ENCODE measurements at places on chromosomes 3 and 15.
A peak's percentile ranks its signal among the peaks of the same experiment; 100 is the strongest.

DNA sequence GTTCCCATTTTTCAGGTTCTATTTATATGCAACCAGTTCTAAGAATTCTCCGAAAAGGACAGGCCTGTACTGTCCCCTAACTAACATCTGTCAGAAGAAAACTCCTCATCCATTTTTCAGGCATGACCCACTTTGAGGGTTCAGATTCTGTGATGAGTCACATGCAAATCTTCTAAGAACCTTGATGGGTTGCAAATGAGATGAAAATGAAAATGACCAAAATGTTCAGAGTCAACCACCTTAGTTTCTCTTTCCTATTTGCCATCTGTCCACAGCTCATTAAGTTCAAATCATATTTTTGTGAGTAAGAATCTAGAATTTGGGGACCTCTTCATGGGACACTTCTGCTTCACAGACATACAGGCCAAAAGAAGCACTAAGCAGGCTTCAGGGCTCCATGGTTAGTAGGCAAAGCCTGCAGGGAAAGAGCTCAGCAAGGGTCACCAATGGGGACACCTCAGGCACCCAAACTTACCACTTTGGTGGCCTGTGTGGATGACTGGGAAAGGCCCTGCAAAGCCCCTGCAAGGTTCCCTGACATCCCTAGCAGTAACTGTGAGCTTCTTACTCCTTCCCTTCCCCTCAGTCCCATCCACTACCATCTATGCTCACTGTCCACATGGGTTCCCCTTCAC lies 122.0 kb downstream of the WDR76 start:
- no peak for DNase-seq

- no peak for DNase-seq
Observed at GRCh38 chr3:10279384-10280176, 13.2 kb downstream of the GHRL start.

DNA sequence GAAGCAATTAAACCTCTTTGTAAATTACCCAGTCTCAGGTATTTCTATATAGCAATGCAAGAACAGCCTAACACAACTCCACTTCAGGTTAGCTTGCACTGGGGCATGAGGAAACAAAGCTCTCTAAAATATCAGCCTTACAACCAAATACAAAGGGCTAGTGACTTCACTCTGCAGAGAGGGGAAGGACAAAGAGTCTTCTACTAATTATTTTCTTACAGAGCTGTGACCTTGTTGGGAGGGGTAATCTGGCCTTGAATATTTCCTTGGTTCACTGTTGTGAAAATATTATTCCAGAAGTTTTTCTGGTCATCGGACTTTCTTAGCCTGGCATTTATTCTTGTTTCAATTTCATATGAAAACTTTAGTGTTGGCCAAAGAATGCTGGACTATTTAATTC lies 334.4 kb upstream of the CTNNB1 start:
- no peak for DNase-seq

DNA sequence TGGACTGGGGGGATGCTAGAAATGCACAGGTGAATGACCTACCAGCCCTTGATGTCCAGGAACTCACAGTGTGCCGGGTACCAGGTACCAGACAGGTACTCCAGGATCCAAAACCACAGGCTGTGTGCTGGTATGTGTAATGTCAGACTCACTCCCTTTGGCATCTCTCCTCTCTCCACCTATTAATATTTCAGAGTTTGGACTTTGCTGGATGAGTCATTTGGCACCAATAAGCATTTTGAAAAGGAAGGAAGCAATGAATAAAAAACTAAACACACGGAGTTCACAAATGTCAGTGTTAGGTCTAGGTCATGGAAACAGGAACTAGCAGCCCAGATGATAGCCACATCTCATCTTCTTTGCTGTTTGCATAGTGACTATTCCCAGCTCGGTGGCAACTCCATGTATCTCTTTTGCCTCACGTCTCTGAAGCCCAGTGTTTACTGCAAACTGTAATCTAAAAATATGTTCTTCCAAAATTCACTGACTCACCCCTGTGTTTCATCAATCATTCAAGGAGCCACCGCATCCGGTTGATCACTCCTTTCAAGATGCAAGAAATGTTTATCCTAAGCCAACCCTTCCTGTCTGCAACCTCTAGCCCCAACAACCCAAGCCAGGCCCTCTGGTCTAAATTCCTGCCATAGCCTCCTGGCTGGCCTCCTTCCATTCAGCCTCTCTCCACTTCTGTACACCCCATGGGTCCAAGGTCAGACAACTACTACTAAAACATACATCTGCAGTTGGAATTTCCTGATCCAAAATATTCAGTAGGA lies 8.4 kb downstream of the ITGB5 start:
- DNase-seq, result peak; percentile 94

DNA sequence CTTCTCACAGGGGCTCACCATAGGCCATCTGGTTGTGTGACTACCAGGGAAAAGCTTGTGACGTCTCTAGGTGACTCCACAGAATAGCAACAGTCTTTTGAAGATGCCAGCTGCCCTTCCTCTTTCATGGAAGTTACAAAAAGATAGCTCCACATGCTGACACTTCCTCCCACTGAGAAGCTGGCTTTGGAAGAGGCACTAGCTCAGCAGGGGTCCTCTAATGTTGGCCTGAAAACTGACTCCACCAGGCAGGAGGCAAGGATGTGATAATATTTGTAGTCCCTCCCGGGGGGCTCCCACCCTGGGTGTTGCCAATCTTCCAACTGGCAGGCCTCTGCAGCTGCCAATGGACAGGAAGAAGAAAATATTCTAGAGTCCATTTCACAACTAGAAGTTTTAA lies 343.5 kb downstream of the NEK10 start:
- no peak for DNase-seq

- DNase-seq, result peak; percentile 81
Observed at GRCh38 chr3:3200632-3201212, 21.2 kb upstream of the CRBN start.

DNA sequence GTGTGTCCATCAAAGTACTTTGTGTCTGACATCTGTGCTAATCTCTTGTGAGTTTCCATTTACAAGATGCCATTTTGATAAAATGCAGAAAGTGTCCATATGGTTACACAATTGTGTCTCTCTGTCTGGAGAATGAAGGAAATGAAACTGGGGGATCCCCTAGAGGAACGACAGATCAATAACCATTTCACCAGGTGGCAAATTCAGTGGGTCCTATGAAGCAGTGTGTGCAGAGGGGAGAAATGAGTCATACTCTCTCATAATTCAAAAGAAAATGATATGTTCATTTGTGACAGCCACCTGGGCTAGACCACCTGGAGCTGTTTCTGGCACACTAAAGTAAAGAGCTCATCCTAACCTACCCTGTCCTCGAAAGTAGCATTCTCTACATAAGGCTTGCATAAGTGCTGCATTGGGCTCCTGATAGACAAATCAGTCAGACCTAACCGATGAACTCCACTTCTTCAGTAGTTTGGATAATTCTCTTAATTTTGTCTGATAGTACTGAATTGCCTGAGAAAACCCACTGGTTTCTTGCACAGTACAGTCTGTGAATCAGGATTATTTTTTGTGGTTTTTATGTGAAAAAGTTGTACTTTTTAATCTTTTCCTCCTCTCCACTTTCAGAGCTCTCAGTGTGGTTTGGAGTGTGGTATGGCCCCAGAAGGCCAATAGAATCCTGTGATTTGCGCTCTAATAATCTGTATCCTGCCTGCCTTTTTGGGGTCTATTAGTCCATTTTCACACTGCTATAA lies 10.3 kb upstream of the CD47 start:
- no peak for DNase-seq

GRCh38 chr3:133915685-133916658 lies 20.3 kb upstream of the RAB6B start:
- peak; percentile 20 for DNase-seq

- peak; percentile 59 for DNase-seq
Observed at GRCh38 chr3:194739498-194740284, 54.0 kb downstream of the FAM43A start.

DNA sequence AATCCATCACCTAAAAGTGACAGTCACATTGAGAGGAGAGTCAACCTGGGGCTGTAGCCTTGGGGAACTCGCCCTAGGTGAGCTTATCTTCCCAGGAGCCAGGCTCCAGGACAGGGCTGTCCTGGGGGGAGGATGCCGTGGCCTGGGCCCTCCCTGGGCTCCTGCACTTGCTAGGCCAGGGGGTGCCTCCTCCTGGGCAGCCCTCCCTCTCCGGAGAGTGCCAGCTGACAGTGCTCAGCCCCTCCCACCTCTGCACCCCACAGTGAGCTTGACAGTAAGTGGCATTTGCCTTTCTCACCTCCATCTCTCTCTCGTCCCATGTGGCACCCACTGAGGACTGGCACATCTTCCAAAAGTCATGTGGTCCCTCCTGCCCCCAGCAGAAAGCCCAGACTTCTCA lies 19.1 kb downstream of the UROC1 start:
- no peak for DNase-seq

DNA sequence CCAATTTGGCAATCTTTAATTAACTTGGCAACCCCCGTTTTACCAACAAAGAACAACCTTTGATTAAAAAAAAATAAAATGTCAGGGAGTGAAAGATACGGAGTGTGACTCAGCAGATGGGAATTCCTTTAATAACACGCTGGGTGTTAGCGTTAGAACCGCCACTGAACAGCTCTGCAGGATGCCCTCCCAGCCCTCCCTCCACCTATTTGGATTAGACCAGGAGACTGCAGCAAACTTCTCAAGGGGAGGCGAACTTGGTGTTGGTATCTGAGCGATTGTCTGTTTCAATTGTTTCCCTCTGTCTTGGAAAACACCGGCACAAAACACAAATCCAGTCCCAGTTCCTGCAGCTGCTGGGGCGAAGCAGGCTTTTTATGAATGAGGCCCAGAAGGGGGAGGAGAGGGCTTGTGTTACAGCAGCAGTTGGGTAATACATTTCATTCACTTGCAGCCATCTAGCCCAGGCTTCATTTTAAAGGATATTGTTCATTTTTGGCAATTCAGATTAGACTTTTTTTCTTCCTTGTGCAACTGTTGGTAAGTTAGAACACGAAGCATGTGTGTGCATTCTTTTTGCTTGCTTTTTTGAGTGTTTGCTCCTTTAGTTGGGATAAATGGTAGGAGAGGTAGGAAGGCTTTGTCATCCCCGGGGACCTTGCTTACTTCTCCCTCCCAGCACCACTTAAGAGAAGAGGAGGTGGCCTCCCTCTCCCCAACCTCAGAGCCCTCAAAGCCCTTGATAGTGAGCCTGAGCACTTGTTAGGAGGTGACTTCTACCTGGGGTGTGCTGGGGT lies 152.3 kb downstream of the IGF1R start:
- DNase-seq, result peak; percentile 60

DNA sequence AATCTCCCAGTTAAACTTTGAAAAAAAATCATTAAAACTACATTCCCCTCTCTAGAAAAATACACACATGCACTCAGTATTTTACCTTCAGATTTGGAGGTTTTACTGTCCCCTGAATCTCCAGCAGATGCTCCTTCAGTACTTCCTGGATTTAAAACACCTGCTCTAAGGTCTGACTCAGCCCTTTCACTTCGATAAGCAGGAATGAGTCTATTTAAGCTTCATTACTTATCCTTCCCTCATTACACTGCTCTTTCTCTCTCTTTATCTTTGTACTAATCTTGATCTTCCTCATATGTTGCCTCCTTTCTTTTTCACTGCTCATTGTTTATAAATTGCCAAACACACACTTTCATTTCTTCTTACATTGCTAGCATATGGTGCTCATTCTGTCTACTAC lies 443.9 kb downstream of the DIPK2A start:
- DNase-seq, result no peak

DNA sequence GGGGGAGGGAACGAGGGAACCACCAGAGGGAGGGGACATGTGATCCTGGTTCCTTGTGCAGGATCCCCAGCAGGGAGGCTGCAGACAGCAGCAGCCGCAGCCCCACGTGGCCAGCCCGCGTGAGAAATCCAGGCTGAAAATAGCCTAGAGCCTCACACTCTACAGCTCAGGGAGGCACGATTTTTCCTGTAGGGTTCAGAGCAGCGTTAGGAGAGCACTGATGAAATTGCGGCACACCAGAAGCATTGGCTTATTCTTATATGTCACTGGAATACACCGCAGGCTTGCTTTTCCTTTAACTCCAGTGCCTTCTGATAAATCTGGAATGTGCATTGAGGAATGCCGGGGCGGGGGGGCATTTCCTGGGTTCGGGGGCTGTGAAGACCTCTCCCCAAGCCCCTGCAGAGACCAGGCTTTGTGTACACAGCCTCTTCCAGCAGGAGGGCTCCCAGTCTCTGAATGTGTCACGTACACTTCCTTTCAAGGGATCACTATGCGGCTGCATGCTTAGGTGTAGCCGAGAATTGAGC lies 193.0 kb downstream of the ATP10A start:
- no peak for DNase-seq

GRCh38 chr15:100171411-100171810 lies 170.4 kb downstream of the ADAMTS17 start:
- DNase-seq, result no peak

DNA sequence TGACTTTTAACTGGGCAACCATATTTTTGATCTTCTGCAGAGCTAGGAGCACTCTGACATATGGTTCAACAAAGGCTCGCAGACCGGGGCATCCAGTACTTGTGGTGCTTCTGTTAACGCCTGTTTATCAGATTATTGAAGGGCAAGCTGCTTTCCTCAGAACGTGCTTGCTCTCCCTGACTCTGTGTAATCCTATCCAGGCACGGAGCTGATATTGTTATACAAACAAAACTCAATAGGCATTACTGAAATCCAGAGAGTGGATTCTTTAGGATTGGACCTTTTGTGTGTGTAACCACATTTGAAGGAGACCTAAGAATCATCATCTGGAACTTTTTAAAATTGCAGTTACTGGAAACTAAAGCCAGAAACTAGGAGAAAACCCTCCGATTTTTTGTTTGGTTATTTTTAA lies 246.5 kb downstream of the PTPRG start:
- DNase-seq, result no peak

- DNase-seq, result no peak
Observed at GRCh38 chr3:13477943-13478342, 2.2 kb upstream of the HDAC11 start.

DNA sequence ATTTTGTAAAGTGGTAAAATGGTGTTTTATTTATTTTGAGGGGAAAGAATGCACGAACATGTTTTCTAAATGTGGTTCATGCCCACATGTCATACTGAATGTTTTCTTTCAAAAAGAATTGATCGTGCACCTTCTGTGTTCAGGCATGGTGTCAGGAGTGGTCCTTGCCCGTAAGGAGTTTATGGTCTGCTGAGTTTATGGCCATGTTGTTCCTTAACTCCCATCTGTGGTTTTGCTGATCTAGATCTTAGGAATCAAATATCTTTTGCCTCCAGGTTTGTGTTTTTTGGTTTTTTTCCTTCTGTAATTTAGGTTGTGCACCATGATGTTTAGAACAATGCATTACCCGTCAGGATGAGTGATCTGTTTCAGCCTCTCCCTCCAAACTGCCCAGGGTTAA lies 304.4 kb upstream of the NR2E3 start:
- DNase-seq, result no peak

DNA sequence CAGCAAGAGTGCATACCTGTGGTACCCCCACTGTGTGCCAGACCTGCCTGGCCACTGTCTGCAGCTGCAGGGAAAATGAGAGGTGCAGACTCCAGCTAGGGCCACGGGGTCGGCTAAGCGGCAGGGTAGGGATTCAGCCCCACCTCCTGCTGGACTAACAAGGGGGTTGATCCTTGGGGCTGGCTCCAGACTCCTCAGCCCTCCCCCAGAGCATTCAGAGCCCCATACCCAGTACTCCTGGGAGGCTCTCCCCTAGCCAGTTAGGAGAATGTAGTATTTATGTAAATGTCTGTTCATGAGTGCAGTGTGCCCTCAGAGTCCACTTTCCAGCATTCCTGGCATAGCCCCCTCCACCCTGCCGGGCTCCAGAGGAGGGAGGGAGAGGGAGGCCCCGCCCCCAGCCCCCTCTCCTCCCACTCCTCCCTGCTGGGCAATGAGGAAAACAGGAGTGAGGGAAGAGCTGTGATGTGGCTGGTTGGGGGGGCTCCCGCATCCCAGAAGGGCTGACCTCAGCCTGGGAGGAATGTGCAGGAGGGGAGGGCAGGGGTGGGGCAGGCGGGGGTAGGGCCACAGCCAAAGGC lies 4.5 kb upstream of the SEMA3B start:
- DNase-seq, result peak; percentile 37

GRCh38 chr3:45724911-45725310 lies 35.7 kb downstream of the SACM1L start:
- DNase-seq, result no peak

All from MCF 10A (cell line).